Amygdala (tissue), 56 donors: ENCODE measurements at places on chromosomes 12 and 14.
A peak's percentile ranks its signal among the peaks of the same experiment; 100 is the strongest.

DNA sequence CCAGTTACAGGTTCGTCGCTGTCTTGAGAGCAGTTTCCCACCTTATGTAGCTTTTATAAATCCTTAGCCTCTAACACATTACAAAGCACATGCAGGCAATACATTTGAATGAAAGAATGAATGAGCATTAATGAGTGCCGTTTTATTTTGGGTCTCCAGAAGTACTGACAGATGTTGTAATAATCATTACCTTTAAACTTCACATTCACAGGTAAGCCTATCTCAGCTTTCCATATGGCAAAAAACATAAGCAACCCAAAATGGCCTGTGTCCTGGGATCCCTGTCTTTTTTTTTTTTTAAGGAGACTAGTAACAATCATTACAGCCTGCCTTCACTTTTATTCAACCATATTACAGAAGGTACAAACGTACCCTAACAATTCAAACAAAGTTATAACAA lies 52.9 kb upstream of the FERMT2 start:
- DNase-seq = no peak

GRCh38 chr12:12807970-12808702 lies 5.0 kb upstream of the DDX47 start:
- DNase-seq = no peak

GRCh38 chr12:13229504-13229903 lies 33.0 kb downstream of the EMP1 start:
- no peak for DNase-seq

GRCh38 chr12:116361414-116362223 lies 84.1 kb upstream of the MED13L start:
- DNase-seq = no peak

DNA sequence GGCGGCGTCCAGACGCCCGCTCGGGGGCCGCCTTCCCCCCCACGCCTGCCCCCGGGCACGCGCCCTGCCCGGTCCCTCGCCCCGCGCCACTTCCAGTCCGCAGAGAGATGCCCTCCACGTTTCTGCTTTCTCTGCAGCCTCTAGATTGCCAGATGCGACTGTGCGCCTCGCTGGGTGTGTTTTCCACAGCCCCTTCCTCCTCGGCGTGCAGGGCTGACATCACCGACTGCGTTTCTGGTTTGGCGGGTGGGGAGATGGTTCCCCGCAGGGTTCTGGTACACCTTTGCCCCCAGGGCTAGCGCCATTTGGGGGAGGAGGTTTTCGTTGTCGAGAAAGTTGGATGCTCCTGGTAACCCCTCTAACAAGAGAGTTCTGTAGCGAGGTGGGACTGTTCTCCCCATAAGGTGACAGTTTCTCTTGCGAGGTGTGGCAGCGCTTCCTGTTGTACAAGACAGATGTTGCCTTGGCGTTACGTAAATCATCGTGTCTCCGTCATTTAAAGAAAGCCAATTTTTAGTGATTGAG lies 1.5 kb downstream of the CALM1 start:
- DNase-seq = peak; percentile 66

- DNase-seq = no peak
These were observed 34.8 kb downstream of the AMN start for GRCh38 chr14:102957222-102957621.

GRCh38 chr12:110198386-110198785 lies 74.2 kb downstream of the IFT81 start:
- no peak for DNase-seq

- DNase-seq = no peak
These were observed 6.5 kb upstream of the CDK2AP1 start for GRCh38 chr12:123278101-123278627.

DNA sequence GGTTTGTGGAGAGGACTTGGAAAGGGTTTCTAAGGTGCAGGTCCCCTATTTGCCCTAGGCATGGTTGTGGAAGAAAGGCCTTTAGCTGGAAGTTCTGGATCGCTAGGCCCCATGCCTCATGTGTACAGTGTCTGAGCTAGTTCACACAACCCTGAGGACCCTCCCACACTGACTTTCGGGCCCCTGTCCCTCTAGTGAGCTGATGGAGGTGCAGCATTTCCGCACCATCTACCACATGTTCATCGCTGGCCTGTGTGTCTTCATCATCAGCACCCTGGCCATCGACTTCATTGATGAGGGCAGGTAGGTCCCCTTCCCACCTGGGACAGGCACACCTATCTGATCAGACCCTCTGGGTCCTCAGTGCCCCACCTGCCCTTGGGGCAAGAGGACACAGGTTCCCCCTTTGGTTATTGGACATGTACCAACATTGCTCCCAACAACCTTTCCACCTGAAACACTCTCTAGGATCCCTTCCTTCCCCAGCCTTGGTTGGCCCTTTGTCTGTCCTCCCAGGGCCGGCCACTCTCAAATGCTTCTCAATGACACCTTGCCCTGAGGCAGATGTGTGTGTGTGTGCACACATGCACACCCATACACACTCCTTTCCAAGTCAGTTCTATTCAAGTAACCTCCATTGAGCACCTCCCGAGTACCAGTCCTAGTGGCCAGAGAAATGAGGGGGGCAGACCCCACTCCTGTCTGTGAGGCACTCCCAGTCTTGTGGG lies 2.6 kb downstream of the SOAT2 start:
- no peak for DNase-seq
